ENCODE measurements at places on chromosomes 7 and 10.

GRCh38 chr7:105713488-105714465, 132.5 kb upstream of the EFCAB10 start:
- no peak for DNase-seq

GRCh38 chr10:71038921-71039320, 150.6 kb upstream of the PCBD1 start:
- no peak for DNase-seq

- DNase-seq: no peak
Measured at GRCh38 chr10:84135836-84136235, 3.5 kb upstream of the GHITM start.

- no peak for DNase-seq
Measured at GRCh38 chr10:120369856-120370276, 87.2 kb upstream of the PLPP4 start.

GRCh38 chr7:44515590-44516268, 25.3 kb upstream of the NUDCD3 start:
- DNase-seq: no peak

GRCh38 chr7:70736715-70737460, 395.1 kb upstream of the GALNT17 start:
- DNase-seq: no peak

GRCh38 chr7:147903536-147904218, 686.9 kb upstream of the C7orf33 start:
- no peak for DNase-seq

GRCh38 chr10:125976960-125977605, 80.7 kb downstream of the FANK1 start:
- no peak for DNase-seq

GRCh38 chr10:593901-594457, 95.5 kb downstream of the DIP2C start:
- DNase-seq: no peak

- no peak for DNase-seq
Measured at GRCh38 chr10:119509909-119510451, 32.5 kb downstream of the RGS10 start.

GRCh38 chr10:78307576-78307975, 273.9 kb downstream of the RPS24 start:
- no peak for DNase-seq

- no peak for DNase-seq
Measured at GRCh38 chr7:118580743-118581382, 356.4 kb downstream of the ANKRD7 start.

DNA sequence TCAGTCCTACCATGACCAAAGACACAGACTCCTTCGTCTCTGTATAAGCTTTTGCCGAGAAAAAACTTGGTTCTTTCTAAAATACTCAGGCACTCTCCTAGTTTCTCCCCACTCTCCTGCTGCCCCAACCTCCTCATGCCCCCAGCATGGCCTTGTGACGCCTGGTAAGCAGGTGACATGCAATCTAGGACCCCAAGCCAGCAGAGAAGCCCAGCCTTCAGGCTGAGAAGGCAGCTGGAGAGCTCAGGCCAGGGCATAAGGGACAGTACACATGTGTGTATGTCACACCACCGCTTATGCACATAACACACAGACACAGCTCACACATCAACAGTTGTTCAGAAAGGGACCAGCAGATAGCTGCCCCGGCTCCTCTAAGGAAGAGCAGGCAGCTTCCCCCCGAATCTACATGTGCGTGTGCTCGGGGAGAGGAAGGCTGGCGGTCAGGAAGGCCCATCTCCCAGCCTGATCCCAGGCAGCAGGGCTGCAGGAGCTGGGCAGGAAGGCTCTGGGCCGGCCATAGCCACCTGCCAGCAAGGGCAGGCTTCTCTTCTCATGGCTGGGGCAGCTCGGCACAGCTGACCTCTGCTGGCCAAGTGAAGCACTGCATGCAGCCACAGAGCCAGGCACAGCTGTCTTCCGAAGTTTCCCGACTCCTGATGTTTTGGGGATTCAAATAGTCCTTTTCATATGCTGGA, 8.5 kb downstream of the DDX56 start:
- peak; percentile 31 for DNase-seq

DNA sequence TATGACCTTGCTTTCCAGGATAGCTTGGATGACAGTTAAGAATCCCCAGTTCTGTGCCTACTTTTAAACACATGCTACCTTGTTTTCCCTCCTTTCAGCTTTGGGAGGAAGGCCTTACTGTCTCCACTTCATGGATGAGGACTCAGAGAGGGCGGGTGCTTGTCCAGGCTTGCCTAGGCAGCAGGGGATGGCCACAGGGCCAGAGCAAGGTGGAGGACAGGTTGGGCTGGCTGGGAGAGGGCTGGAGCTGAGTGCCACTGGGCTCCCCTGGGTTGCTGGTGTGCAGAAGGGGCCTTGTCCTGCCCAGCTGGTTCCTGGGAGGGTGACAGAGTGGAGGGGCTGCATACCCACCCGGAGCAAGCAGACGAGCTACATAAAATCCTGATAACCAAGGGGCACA, 117.8 kb downstream of the GRK5 start:
- no peak for DNase-seq

DNA sequence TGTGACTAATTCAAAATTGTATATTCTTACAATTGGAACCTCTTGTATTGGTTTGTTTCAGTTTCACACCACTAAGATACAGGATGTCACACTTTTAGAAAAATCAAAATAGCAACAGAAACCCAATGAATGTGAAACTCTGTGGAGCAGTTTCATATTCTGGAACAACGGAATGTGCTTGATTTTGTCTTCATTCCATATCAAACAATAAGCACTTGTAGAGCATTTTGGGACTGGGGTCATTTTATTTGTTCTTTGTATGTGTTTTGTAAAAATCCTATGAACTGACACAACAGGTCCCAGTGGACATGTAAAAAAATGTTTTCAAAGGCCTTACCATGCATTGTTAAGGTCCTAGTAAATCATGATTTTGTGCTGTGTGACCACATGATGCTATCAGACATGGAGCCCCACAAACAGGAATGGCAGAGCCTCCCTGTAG, 123.1 kb downstream of the DKK1 start:
- DNase-seq: no peak

- no peak for DNase-seq
Measured at GRCh38 chr7:42285383-42285824, 48.4 kb upstream of the GLI3 start.

- no peak for DNase-seq
Measured at GRCh38 chr10:60429084-60429849, 39.6 kb upstream of the ANK3 start.

- DNase-seq: no peak
Measured at GRCh38 chr10:126372396-126372795, 15.9 kb downstream of the ADAM12 start.

- DNase-seq: no peak
Measured at GRCh38 chr7:151455690-151456089, 15.7 kb upstream of the CRYGN start.

DNA sequence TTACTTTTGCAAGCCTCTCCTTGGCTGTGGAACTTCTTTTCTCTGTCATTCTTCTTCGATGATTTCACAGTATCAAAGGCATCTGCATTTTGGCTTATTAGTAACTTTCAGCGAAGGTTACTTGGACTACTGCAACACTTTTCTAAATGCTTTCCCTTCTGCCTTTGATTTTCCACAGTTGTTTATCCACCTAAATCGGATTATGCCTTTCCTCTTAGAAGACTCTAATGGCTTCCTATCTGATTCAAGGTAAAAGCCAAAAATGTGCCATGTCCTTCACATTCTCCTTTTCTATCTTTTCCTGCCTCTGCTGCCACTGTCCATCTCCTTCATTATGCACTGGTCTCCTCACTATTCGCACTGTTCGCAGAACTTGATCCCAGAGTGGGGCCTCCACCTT, 1606.3 kb upstream of the LRRTM3 start:
- DNase-seq: no peak

DNA sequence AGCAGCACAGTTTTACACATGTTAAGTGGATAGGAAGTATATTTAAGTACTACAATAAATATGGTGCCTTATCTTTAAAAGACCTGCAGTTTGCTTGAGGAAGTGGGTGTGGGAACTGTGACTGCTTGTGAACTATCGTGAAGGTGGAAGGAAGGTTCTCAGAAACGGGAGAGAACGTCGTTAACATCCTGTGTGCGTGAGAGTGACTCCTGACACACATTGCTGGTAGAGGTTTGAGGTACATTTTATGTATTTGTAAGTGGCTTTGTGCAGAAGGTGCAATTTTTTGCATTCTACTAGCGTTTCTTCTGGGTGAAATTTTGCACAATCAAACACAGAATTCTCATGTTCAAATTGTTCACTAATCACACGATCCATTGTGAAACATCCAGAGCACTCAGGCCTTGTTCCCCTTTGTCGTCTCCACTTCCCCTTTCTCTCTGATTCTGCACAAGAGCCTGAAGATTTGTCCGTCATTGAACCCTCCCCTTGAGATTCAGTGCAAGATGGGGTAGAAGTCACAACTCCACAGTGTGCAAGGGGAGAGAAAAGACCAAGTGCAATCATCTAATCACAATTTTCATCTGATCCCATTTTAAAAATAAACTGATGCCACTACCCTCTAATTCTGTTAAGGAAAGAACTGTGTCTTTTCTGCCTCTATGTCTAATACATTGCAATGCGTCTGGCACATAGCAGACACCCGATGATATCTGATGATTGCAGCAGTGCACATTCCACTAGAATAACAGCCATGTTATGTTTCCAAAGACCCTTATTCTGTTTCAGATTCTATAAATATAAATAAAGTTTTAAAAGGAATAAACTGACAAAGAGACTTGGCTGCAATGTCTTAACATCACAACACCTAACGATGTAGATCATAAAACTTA, 279.9 kb downstream of the NEBL start:
- DNase-seq: no peak

DNA sequence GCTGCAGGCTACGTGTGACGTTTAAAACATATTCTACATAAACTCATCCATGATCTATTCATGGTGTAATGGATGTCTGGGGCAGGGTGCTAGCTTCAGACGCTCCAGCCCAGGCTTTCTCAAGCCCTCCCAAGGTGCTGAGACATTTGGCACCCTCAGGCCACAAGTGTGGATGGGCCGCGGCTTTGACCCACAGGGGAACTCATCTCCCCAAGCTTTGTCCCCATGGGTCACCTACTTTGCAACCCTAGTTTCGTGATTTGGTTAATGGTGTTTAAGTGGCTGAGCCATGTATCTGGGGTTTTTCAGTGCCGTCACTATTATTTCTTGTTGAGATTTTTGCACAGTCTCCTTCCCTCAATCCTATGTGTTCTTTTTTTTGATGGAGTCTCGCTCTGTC, 66.0 kb downstream of the GRK5 start:
- no peak for DNase-seq

- no peak for DNase-seq
Measured at GRCh38 chr7:35277359-35277758, 23.5 kb upstream of the TBX20 start.

- no peak for DNase-seq
Measured at GRCh38 chr10:84945791-84946190, 617.4 kb downstream of the CCSER2 start.

- DNase-seq: no peak
Measured at GRCh38 chr7:33986951-33987947, 81.9 kb downstream of the BMPER start.

DNA sequence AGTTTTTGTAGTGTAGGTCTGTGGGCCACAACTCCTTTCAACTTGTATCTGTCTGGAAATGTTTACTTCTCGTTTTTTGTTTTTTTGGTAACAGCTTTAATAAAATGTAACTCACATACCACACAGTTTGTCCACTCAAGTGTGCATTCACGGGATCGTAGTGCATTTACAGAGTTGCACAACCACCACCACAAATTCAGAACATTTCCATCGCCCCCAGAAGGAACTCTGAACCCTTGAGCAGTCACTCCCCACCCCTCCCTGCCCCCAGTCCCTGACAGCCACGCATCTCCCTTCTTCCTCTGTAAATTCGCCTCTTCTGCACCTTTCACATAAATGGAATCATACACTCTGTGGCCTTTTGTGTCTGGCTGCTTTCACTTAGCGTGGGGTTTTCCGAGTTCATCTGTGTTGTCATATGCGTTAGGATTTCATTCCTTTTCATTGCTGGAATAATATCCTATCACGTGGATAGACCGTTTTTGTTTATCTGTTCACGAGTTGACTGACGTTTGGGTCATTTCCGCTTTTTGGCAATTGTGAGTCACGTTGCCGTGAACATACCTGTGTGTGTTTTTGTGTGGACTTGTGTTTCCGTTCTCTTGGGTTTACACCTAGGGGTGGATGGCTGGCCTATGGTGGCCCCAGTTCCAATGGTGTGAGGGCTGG, 10.3 kb downstream of the JAKMIP3 start:
- DNase-seq: no peak

DNA sequence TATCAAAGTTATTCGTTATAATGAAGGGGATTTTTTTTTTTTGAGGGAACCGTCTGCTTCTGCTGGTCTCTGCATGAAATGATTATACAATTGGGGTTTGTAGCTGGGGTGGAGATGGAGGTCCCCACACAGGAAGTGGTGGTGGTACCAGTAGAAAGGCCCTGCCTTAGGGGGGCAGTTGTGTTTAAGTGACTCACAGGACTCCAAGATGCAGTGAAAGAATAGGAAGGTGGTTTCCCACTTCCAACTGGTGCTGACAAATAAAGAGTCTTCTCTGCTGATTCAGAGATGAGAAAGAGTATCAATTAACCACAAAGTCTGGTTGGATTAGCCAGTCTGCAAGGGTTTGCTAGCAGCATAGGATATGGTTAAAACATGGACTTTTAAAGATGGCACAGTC, 376.0 kb downstream of the SORCS3 start:
- DNase-seq: no peak

- no peak for DNase-seq
Measured at GRCh38 chr10:124713679-124714255, 30.4 kb downstream of the FAM53B start.

DNA sequence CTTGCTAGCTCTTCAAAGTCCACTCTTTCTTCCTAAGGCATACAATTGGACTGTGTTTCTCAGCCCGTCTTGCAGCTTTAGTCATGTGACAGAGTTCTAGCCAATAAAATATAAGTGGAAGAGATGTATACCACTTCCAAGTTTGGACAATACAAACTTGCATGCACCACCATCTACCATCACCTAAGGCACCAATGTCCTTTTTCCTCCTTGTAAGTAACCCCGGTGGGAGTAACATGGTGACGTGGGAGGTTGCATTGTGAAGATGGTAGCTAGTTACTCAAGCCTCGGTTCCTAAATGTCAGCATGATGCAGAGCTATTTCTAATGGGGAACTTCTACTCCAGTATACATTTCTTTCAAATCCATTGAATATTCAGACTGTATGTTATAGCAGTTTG, 5.3 kb upstream of the CACNB2 start:
- no peak for DNase-seq

GRCh38 chr10:4006051-4006450, 221.0 kb upstream of the KLF6 start:
- DNase-seq: no peak

- no peak for DNase-seq
Measured at GRCh38 chr10:7874864-7875263, 56.6 kb downstream of the TAF3 start.

Data from stimulated activated CD8-positive, alpha-beta memory T cell treated with anti-CD3 and anti-CD28 coated beads, Interleukin-7, amount 100 ng/mL, for 24 hours (primary cell).